NCI-H1048 (cell line): ENCODE measurements at places on chromosomes 1 and 21.
A peak's percentile ranks its signal among the peaks of the same experiment; 100 is the strongest.

DNA sequence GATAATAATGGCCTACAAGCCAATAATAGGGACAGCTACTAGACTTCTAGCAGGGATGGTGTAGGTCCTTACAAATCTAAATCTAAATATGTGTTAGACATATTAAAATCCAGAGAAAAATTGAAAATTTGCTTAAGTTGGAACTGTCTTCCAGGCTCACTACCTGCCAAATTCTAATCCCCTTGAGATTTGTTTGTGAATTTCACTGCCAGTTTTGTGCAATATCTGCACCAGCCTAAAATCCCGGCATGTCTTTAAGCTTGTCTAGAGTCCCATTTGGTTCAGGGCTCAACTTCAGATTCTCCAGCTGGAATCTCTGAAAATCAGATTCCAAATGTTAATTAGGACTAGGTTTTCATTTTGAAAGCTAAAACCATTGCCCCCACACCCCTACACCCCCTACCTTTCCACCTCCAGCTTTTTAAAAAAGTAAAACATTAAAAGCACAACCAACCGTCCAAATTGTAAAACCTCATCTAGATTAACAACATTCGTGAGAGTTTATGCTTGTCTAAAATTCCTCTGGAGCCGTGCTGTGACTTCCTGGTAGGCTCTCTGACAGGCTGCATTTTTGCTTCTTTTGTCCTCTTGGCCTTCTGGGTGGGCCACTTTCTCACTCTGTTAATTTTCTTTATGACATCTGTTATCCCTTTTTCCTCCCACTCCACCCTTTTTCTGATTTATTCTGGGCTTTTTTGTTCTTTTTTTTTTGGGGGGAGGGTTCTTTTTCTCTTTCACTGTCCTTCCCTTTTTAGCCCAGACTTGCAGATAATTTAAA is 348.7 kb downstream of the PAPPA2 start:
- no peak for DNase-seq

GRCh38 chr1:35894183-35894582 is 11.2 kb downstream of the AGO1 start:
- no peak for DNase-seq

GRCh38 chr1:116833718-116834117 is 76.0 kb upstream of the PTGFRN start:
- DNase-seq, result no peak

DNA sequence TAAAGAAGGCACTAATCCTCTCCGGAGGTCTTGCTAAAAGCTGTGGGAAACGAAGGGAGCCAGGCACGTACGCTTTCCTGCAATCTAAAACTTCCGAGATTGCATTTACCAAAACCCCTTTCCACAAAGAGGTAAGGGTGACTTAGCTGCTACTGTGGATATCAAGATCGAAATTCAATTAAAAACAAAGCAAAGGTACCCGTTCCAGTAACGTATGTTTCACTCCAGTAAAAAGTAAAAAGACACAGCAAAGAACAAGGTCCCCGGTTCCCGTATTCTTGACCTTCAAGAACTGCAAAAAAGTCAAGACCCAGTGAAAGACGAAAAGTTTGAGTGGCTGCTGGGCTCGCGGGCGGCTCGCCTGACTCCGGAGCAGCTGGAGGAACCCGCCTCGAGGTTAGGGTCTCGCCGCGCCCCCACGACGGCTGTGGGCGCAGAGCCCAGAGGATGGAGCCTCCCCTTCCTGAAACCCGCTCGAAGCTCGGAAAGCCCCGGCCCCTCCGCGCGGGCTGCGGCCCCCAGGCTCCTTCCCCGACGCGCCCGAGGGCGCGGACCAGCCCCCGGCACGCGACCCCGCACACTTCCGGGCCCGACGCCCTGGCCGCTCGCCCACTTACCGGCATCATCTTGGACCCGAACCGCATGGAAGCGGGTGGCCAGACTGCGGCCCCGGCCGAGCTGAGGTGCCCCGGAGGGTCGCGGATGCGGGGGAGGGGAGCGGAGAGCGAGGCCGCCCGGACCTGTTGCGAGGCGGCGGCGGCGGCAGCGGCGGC is 524 bp downstream of the TP53BP2 start:
- no peak for DNase-seq

GRCh38 chr21:38319781-38320180 is 63.0 kb downstream of the KCNJ15 start:
- DNase-seq, result no peak

DNA sequence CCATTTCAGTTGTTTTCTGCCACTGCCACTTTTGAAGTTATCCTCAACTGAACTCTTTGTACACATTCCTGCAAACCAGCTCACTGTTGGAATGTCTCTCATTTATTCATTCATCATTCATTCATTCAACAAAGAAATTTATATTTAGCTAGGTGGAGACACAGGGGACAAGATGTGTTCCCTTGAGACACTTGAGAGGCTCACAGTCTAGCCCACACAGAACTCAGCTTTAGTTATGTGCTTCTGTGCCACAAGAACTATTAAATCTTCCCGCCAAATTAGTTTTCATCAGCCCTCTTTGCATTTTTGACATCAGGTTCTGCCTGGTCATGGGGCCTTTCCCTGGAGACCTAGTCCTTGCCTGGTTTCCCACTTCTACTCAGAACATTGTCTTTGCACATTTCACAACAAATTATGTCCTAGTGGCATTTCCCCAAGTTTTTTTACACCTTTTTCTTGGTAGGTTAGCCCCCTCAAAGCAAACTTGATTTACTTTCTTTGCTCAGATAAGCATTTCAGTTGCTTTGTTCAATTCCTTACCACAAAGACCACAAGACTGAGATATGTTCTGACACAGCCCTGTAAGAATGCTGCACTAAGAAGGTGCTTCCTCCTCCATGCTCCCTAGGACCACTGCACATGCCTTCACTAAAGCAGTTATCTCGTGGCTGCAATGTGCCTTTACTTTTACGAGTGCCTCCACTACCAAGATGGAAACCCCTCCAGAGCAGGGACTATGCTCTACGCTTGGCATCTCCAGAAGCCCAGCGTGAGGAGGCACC is 31.0 kb downstream of the ILDR2 start:
- DNase-seq, result no peak

- DNase-seq, result no peak
These were observed 1074.5 kb downstream of the PLA2G4A start for GRCh38 chr1:187903223-187903622.

GRCh38 chr1:41516168-41517061 is 31.9 kb upstream of the EDN2 start:
- peak; percentile 80 for DNase-seq

GRCh38 chr1:183212870-183213269 is 26.8 kb downstream of the LAMC2 start:
- DNase-seq, result no peak

DNA sequence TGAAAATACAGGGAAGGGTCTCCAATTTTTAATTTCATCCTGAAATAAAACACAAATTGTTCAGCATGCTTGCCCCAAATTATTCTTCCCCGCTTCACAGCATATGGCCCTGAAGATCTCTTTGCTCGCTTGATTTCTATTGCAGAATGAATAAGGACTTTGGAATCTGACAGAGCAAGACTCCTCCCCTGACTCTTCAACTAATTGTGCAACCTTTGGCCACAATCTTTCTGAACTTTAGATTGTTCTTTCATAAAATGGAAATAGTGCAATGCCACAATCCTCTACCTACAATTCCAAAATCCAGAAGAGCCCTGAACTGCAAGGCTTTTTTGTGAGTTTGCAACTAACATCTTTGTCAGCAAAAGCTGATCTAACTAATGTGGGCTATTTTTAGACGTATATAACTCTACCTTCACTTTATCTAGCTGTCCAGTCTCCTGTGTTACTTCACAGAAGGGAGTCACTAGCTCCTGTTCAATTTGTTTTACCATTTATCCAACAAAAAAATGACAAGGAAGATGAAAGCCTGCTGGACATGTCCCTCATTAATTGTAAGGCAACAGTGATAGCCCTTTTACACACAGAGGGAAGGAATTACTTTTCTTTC is 13.4 kb downstream of the RNASEL start:
- no peak for DNase-seq

DNA sequence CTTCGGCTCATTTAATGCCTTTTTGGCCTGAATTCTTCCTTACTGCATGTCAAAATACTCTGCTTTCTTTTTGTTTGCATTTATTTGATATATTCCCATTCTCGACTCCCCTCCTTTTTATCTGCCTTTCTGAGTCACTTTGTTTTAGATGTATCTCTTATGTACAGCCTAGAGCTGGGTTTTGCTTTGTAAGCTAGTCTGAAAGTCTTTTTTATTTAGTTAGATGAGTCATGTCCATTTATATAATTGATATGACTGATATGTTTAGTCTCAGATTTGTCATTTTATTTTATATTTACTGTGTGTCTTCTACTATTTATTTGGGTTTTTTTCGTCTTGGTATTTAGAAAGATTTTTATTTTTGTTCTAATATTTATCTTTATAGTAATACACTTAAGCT is 33.6 kb upstream of the GNG5 start:
- no peak for DNase-seq

- DNase-seq, result no peak
These were observed 13.3 kb downstream of the SPSB1 start for GRCh38 chr1:9306006-9306405.

DNA sequence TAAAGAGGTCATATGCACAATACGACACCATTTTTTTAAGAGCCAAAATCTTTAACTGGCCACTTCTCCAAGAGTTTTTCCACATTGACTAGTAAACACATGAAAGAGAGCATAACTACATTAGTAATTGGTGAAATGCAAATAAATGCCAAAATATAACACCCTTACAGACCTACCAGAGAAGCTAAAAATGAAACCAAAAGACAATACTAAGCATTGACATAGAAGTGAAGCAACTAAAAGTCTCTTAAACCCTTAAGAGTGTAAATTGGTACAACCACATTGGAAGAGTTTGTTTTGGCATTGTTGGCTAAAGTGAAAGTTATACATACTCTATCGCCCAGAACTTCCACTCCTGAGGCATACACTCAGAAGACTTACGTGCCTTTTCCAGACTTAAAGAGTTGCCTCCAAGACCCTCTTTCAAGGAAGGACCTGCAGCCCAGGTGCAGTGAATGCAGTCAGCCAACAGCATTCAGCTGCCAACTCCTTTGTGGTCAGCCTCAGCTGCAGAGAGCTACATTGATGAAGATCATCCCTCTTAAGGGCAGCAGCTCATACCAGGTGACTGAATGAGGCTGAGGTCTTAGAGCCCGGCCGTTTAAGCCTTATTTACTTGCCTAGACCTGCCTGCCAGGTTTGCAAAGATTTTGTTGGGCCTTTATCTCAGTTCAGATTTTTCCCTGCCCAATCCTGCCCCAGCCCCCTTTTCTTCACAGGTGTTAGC is 839.1 kb upstream of the ADGRL2 start:
- no peak for DNase-seq

DNA sequence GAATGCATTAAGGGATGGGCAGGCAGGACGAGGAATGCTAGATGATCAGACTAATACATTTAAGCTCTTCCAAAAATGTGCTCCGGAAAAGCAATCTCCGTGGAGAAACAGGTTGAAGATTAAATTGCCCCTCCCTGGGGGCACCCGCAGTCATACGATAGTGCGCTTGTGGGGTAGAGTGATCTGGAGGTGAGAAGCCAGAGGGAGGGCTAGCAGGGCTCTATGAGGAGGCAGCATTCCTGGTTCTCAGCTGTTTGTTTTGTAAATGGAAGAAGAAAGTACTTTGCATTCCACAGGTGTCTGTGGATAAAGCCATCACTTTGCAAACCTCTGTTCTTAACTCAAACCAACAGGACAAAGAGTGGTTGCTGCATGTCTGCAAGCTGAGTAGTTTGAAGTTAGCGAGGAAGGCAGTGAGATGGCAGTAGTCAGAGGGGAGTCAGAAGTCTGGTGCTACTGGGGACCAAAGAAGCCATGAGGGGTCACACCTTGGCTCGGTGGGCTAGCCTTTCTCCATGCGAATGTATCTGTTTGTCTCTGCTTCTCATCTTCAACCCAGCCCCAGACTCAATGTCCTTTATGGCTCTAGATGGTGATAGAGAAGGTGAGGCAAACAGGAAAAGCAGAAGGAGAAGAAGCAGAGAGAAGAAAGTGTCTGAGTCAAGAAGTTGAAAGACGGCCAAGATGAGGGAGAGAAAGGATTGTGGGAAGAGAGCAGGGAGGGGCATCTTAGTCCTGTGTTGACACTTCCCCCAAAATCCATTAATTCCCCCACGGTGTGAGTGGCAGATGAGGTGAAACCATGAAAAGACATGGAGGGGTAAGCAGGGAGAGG is 65.2 kb upstream of the GJA8 start:
- no peak for DNase-seq

GRCh38 chr1:227234998-227235405 is 83.3 kb downstream of the CDC42BPA start:
- DNase-seq, result no peak

DNA sequence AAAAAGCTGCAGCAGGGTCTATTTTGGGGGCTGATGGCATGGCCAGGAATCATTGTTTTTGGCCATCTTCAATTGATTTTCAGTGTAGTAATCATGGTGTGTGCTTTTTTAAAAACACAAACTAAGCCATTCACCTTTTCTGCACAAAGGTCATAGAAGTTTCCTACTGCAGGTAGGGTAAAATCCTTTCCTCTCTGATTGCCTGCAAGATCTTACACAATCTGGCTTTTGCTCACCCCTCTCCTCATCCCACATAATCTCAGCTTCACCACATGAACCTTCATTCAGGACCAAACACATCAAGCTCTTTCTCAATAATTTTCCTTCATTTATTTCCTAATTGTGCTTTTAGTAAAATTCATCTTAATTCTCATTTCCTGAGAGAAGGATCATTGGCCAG is 38.3 kb upstream of the GBP5 start:
- DNase-seq, result no peak

GRCh38 chr21:33168886-33169285 is 60.9 kb upstream of the IFNAR2 start:
- DNase-seq, result no peak

GRCh38 chr1:64838486-64838885 is 93.6 kb downstream of the RAVER2 start:
- DNase-seq, result no peak

- no peak for DNase-seq
These were observed 17.6 kb upstream of the RNF187 start for GRCh38 chr1:228469413-228470162.

- DNase-seq, result no peak
These were observed 113.9 kb downstream of the CAPN8 start for GRCh38 chr1:223551610-223552009.

DNA sequence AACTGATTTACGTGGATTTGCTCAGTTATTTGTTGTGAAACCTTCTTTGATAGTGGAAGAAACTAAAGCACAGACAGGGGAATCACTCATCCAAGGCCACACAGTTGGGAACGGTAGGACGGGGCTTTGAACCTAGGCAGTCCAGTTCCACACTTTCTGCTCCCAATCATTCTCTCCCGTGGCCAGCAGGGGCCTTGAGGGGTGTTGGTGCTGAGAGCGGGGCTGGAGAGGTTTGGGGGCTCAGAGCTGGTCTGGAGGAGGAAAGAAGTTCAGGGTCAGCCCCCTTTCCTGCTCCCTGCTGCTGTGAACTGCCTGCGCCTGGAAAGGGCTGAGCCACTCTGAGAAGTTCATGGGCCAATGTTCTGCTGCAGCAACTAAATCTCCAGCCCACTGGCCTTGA is 31.4 kb upstream of the ACTL8 start:
- no peak for DNase-seq
